Adipose tissue (tissue), 3 donors: ENCODE measurements at places on chromosomes 16 and 17. TPM values are rescaled to one million over a fixed set of nuclear protein-coding genes. Genes with fewer than 3 reads are reported as not detected.

Gene DUS2
- polyA plus RNA-seq: 8.8 TPM

Gene SUZ12
- polyA plus RNA-seq: 5.3 TPM

Gene TMC5
- polyA plus RNA-seq: 0.51 TPM

Gene HAP1
- polyA plus RNA-seq: 0.22 TPM

Gene ENPP7
- not detected for polyA plus RNA-seq

Gene KRTAP4-9
- not detected for polyA plus RNA-seq

Gene ANKRD40CL
- 0.33 TPM for polyA plus RNA-seq

Gene ABCC3
- polyA plus RNA-seq: 3.0 TPM

Gene HOXB1
- not detected for polyA plus RNA-seq

Gene NOD2
- polyA plus RNA-seq: 0.43 TPM

Gene TMEM114
- polyA plus RNA-seq: not detected
